ENCODE measurements at places on chromosomes 16 and 17.

DNA sequence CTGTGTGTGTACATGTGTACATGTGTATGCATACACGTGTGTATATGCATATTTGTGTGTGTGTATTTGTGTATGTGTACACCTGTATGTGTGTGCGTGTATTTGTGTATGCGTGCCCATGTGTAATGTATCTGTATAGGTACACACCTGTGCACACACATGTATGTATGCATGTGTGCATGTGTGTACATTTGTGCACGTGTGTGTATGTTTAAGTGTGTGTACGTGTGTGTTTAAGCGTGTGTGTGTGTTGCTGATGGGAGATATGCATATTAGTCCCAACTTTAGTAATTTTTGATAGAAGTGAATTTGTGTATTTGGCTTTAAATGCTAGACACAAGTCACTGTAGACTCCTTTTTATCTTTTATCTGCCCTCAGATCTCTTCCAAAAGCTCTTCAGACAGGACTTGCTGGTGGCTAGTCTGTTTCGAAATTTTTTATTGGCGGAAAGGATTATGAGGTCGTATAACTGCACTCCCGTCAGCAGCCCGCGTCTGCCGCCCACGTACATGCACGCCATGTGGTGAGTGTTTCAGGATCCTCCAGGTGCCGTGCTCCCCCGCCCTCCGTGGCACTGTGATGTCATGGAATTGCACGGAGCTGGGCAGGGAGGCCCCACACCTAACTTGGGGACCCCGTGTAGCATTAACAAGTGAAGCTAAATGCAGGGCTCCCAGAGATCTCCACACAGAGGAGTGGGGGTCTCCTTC lies 168.8 kb upstream of the CHMP6 start:
- DNase-seq = no peak

DNA sequence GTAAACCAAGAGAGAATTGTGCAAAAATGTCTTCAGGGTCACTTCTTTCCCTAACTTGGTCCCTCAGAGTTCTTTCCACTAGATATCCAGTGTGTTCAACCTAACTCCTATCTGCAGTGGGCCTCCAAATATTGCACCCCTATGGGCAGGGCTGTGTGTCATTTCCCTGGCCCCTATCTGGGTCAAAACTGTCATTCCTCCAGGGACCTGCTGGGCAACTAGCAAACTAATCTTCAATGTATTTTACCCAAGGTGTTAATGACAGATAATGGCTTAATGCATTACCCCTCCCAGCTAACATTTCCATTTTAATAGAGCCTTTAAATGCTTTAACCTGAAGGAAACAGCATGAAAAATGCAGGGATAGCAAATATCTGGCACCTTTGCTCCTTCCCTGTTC lies 25.8 kb upstream of the SKAP1 start:
- no peak for DNase-seq

GRCh38 chr17:73787076-73788059 lies 143.1 kb upstream of the SDK2 start:
- no peak for DNase-seq

DNA sequence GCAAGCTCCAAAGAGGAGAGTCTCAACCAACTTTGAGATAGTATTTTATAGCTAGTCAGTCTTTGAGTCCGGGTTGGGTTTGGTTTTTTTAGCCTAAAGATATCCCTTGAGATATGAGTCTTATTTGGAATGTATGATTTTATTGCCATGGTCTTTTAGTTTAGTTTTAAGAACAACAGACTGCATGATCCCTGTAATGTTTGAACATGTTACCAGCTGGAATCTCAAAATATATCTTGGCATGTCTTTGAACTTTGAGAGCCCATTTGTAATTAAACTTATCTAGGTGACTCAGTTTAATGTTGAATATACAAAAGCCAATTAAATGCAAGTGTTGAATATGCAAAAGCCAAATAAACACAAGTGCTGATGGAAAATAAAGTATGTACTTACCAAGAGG lies 100.6 kb downstream of the TANGO6 start:
- DNase-seq = peak; percentile 36

DNA sequence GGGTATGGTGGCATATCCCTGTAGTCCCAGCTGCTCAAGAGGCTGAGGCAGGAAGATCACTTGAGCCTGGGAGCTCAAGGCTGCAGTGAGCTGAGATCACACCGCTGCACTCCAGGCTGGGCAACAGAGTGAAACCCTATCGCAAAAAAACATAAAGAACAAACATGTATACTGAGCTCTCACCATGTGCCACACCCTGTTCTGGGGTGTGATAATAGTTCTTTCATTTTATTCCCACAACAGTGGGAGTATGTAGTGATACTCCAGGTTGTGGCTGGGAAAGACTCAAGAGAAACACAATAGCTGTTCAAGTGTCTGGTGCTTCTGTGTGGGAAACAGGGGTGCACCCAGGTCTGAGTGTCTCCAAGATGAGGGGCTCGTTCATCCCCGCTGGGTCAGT lies 90.7 kb downstream of the SOCS1 start:
- DNase-seq = no peak

DNA sequence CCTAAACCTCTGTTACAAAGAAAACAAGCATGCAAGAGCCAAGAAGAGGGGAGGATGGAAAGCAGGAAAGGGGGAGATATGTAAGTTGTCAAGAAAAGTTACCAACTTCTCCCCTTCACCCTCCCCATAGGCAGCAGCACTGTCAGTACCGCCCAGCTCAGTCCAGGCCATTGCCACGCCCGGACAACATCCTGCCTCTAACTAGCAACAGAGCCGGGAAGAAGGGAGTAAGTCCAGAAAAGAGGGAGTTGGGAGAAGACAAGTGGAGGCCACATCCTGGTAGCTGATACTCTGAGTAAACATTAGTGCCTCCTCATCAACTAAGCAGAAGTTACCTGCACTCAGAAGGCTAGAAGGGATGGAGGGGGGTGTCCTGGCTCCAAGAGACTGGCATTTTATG lies 113.6 kb downstream of the SMG6 start:
- no peak for DNase-seq

GRCh38 chr16:88810166-88810911 lies 1.4 kb downstream of the APRT start:
- no peak for DNase-seq

- no peak for DNase-seq
These were observed 15.9 kb upstream of the DOC2B start for GRCh38 chr17:197352-197751.

DNA sequence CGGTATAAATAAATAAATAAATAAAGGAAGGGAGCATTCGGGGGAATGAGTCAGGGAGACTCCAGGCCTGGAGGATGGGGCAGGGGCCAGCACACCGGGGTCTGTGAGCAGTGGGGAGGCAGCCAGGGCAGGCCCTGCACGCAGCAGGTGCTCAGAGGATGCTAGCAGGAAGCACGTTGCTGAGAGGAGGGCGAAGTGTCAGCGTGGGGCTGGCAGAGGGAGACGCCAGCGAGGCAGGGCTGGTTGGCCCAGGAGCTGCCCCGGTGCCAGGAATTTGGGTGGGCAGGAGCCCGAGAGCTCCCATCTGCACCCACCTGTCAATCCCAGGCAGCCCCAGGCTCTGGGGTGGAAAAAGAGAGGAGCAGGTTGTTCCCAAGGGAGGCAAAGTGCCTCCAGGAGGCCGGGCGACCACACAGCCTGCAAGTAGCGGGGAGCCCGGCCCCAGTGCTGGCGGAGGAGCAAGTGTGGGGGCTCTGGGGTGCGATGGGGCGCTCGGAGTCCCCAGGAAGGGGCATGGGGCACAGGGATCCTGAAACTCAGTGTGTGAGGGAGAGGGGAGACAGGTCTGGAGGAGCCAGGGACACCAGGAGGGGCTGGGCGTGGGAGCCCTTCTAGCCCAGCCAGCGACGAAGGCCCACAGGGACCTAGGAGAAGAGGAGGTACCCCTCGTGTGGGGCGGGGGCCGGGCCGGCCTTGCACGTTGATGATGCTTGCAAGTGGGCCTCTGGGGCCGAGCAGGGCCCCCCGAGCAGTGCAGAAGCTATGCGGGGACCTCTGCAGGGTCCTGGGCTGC lies 28.0 kb downstream of the SOX8 start:
- no peak for DNase-seq

DNA sequence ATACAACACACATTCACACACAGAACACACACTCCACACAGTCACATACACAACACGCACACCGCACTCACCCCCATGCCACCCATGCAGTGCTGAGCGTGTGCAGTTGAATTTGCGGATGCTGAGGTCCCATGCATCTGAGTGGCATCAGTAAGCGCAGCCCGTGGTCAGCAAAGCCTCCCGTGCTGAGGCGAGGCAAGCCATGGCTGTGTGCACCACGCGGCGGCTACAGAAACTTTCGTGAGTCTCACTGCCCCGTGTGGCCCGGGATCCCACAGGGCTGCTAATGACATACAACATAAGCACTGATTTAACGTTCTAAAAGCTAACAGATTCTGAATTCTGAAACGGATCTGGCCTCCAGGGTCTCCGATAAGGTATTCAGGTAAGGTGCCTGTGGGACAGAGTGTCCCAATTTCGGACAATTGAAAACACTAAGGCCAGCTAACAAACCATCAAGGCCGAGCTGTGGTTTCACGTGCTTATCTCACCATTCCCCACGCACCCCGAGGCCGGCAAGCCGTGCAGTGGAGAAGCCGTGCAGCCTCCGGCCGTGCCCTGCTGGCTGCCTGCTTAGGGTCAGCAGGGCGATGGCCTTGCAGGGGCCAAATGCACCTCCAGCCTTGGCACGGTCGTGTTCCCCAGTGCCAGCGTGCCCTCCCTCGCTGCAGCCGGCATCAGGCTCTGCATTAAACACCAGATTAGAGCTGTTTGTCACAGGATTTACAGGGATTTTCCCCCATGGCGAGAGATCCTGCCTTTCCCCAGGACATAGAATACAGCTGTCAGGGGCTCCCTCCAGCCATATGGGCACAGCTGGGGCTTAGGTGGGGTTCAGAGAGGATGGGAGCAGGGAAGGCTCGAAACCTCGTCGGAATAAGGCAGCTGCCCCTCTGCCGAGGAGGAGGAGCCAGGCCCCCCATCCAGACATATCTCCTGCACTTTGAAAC lies 191.7 kb downstream of the C16orf95 start:
- no peak for DNase-seq

DNA sequence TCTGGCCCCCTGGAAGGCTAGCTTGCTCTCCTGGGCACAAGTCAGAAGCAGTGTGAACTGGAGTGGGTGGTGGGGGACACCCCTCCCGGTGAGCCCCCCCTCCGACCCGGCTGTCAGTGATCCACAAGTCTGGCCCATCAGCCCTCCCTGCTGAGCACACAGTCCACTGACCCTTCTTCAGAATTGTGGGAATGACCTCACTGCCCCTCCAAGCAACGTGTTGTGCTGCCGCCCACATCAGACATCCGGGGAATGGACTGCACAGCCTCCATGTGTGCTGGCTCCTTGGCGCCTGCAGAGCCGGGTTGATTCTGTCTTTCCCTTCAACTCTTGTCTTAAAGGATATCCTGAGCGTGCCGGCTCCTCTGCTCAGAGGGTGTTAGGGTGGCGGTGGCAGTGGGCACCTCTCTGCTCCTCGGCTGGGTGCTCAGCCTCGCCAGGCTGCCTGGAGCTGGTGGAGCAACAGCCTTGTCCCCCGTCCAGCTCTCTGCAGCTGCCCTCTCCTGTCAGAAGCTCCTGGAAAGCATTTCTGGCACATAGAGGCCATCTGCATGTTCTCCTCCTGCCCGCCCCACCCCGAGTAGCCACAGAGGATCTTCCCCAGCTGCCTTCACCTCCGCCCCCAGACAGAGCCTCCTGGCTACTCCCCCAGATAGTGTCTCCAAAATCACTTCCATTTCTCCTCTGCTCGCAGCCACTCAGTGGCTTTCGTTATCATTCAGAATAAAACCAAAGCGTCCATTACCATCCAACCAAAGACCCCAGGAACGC lies 19.8 kb downstream of the NPTX1 start:
- DNase-seq = no peak

DNA sequence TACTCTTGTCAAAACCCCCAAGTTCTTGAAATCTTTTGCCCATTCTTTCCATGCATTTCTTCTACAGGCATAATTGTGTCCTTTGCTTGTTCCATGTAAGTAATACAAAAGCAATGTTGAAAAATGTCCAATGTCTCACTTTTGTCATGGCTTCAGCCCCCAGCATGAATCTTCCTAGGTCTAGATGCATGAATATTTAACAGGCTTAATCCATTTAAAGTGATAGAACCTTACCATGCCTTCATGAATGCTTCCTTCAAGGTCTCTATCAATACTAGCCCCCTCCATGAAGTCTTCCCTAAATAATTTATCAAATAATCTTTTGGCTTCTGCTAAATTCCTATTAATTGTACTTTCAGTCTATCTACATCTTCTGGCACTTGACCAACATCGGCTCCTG lies 46.1 kb upstream of the ANKFY1 start:
- DNase-seq = no peak

- no peak for DNase-seq
These were observed 216.5 kb downstream of the NTN1 start for GRCh38 chr17:9237661-9238301.

- DNase-seq = no peak
These were observed 124.1 kb downstream of the PRKCA start for GRCh38 chr17:66426397-66427033.

GRCh38 chr17:18850679-18851078 lies 7.3 kb upstream of the PRPSAP2 start:
- DNase-seq = no peak

DNA sequence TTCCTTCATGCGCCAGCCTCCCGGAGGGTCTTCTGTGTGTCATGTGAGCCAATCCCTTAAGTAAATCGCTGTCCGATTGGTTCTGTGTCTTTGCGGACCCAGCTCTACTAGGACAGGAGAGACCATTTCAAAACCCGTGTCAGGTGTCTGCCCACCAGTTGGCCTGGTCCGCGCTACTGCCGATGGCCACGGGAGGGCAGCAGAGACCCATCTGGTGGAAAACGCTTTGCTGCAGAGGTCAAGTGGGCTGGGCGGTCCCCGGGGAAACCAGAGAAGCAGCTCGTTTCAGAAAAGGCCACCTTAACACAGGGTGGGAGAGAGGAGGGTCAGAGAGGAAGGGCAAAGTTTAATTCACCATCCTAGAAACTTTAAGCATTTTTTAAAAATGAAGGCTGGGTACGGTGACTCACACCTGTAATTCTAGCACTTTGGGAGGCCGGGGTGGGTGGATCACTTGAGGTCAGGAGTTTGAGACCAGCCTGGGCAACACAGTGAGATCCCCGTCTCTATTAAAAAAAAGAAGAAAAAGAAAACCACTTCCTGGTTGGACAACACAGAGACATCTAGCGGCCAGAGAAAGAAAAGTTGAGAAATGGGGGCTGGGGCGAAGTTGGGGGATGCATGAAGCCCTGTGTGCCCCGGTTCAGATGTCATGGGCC lies 2.8 kb upstream of the CIBAR2 start:
- DNase-seq = peak; percentile 47

DNA sequence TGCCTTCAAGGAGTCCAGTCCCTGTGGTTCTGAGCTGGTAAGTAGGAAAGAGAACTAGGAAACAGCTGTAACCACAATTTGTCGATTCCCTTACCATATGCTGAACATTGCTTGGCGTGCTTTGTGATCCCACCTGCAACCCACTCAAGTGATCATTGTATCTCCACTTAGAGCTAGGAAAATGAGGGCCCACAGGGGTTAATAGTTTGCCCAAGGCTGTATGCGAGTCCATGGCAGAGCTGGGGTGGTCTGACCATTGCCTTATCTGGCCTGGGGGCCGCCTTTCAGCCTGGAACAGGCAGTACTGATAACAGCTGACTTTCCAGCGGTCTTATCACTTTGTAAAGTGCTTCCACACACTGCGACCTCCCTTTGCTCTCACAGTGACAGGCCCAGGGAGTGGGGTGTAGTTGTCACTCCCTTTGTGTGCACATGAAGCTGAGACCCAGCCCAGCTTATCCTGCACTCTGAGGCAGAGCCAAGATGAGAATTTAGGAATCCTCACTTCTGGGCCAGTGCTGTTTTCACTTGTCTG lies 9.8 kb downstream of the MYL4 start:
- no peak for DNase-seq

All from stromal cell of bone marrow (primary cell).